ENCODE measurements at places on chromosomes 6 and 20.

DNA sequence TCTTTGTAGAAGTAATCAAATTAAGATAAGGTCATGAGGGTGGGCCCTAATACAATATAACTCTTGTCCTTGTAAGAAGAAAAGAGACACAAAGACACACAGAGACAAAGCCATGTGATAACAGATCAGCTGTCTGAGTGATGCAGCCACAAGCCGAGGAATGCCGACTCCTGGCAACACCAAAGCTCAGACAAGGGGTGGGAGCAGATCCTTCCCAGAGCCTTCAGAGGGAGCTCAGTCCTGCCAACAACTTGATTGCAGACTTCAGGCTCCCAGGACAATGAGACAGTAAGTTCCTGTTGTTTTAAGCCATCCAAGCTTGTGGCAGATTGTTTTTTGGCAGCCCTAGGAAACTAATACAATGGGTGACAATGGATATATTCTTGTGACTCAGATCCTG lies 325.0 kb upstream of the AGPAT4 start:
- no peak for DNase-seq

- no peak for DNase-seq
These were observed 105.3 kb upstream of the KHDRBS2 start for GRCh38 chr6:62391358-62391757.

GRCh38 chr20:48834278-48834677 lies 6.5 kb upstream of the PREX1 start:
- DNase-seq, result no peak

DNA sequence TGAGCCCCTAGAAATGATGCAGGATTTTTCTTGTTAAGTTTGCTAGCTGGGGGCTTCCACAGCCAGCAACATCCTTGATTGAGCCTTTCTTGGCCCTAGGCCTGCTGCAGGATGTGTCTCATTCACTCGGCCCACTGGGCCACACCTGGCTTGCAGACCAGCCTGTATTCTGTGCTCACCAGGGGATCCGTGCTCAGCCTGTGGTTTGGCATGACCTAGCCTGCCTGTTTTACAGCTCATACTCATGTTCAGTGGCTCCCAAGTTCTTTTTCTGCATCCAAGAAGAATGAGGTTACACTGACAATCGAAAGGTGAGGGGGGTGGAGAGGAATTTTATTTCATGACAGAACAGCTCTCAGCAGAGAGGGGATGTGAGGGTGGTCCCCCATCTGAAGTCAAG lies 263.4 kb downstream of the RIMS1 start:
- DNase-seq, result no peak

DNA sequence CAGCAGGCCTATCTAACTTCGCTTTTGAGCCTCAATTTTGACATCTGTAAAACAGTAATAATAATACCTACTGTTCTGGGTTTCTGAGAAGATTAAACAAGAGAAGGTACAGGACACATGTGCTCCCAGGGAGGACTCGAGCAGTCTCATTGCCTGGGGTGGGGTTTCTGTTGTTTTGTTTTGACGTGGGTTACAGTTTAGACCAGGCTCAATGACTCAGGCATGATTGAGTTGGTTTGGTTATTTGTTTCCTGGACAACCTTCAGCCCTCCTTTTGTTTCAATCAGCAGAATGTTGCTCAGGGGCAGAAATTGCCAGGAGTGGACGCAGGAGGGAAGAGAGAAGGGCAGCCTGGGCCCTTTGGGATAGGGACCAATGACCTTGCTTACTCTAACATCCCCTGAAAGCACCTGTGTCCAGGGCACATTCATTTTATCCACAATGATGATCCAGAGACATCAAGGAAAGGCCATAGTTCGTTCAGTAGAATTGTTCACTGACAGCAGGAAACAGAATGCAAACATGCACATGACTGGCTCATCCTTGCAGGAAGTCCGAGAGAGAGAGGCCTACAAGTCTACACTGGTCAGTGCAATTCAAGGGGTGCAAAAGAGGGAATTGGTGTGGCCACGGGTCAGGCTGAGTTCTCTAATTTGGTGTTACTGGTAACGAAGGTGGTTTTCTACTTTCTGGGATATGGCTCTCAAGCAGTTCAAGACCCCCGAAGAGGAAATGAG lies 74.5 kb upstream of the MRPS10 start:
- peak; percentile 72 for DNase-seq

GRCh38 chr20:33399924-33400323 lies 1.4 kb downstream of the CDK5RAP1 start:
- DNase-seq, result no peak

DNA sequence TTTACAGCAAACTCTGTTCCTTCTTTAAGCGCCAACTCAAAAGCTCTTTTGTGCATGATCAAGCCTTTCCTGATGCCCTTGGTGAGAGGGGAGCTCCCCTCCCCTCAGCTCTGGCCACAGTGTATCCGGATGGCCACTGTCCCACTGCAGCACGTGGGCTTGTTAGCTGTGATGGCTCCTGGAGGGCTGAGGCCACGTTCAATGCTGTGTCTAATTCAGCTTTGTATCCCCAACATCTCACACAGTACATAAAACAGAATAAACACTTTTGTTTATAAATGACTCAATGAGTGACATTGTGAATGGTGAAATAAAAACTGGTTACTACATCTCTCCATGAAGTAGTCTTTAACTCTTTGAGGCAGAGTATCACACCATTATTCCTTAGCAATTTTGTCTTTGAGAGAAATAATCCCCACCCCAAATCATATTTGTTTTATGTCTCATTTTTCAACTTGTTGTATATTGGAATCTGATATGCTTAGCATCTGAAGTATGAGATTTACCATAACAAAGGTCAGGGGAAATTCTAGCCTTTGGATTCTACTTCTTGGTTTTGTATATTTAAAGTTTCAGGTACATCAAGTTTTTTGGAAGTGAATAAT lies 44.5 kb downstream of the EDN1 start:
- no peak for DNase-seq

DNA sequence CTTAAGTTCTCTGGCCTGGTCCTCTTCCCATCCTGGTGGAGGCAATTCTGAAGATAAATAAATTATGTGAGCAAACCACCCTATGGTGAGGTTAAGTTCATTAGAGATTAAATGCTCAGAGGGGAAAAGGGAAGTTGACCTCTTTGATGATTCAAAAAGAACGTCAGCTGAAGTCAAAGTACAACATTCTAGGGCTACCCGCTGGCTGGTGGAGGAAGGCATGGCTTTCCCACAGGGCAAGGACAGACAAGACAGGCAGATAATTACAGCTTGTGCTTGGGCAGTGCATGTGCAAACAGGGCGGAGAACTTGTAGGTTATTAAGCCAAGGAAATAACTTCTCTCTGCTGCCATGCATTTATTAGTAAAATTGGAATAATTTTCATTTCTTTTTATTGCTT lies 91.0 kb upstream of the SLC24A3 start:
- DNase-seq, result no peak

DNA sequence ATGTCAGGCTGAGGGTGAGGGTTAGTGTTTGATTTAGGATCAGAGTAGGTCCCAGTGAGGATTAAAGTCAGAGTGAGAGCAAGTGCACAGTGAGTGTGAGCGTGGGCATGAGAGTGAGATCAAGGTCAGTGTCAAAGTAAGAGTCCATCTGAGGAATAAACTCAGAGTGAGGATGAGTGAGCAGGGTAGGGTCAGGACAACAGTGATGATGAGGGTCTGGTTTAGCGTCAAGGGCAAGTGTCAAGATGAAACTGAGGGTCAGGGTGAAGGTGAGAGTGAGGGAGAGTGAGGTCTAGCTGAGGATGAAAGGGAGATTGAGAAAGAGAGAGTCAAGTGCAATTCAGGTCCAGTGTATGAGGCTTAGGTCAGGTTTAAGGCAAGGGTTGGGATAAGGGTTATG lies 7.7 kb upstream of the ZNF343 start:
- no peak for DNase-seq

GRCh38 chr6:129866256-129866655 lies 5.1 kb upstream of the TMEM244 start:
- no peak for DNase-seq

- no peak for DNase-seq
These were observed 52.3 kb downstream of the PLCB4 start for GRCh38 chr20:9121211-9121610.

GRCh38 chr6:89323511-89323971 lies 8.4 kb upstream of the GABRR2 start:
- no peak for DNase-seq

DNA sequence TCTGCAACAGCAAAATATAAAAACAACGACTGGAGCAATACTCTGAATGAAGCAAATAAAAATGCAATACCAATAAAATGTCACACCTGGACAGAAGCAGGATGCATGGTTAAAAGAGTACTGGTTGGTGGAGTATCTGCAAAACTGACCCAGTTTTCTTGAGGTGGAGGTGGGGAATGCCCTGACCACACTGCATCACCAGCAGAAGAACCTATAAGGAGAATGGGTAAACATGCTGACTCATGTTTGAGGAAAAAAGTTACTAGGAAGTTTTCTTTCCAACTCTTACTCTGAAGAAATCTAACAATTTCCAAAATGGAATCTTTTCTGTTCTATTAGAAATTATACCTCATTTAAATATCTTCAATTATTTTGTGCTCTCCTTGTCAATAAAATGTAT lies 43.6 kb downstream of the REPS1 start:
- peak; percentile 10 for DNase-seq

DNA sequence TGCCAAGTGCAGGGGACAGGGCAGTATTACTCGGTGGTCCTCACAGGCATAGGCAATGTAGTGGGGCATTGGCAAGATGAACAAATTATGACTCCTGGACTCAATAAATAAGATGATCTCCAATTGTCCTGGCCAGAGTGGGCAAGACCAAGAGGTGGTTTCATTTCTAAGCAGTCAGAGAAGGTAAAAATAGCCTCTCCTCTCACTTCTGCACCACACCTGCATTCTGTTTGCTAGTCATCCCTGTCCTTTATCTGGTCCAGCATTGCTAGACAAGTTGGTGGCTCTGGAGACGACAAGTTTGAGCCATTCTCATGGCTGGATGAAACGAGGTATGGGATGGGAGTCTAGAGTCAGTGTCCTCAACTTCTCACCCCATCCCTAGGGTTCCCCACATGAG lies 83.0 kb downstream of the BANF2 start:
- DNase-seq, result no peak

- no peak for DNase-seq
These were observed 16.4 kb upstream of the MCUR1 start for GRCh38 chr6:13830803-13831202.

DNA sequence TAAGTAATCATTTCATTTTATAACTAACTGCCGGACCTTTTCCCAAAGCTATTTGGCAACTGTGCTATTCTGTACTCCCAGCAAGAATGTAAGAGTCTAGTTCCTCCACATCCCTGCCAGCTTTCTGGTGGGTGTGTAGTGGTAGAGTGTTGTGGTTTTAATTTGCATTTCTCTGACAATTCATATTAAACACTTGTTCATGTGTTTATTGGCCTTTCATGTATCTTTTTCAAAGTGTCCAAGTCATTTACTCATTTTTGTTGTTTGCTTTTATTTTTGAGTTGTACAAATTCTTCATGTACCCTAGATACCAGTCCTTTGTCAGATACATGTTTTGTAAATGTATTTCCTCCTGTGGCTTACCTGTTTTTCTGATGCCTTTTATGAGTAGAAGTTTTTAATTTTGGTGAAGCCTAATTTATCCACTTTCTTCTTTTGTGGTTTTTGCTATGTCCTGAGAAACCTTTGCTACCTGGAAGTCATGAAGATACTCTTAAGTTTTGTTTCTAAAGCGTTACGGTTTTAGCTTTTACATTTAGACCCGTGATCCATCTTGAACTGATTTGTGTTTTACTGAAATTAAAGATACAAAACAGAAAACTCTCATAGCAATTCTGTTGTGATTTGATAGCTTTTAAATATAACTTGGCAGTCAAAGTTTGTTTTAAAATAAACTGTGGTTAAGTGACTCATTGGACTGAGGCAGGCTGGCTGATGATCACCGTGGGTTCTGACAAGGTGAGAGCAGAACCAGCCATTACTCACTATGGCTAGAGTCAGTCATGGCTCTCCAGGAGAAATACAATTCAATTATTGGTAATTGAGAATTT lies 8.0 kb downstream of the MYLIP start:
- DNase-seq, result peak; percentile 27

DNA sequence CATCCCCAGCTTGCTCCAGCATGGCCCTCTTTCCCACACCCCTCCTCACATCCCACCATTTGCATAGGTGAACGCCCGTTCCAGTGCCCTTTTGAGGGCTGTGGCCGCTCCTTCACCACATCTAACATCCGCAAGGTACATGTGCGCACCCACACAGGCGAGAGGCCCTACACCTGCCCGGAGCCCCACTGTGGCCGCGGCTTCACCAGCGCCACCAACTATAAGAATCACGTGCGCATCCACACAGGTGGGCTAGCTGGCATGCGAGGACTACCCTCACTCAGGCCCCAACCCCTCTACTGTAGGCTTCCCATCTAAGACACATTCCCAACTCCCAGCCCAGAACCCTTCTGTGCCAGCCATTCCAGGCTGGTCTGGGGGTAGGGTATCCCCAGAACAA lies 6.1 kb upstream of the DEF6 start:
- DNase-seq, result no peak

- no peak for DNase-seq
These were observed 32.1 kb downstream of the TP53INP2 start for GRCh38 chr20:34736106-34736735.

DNA sequence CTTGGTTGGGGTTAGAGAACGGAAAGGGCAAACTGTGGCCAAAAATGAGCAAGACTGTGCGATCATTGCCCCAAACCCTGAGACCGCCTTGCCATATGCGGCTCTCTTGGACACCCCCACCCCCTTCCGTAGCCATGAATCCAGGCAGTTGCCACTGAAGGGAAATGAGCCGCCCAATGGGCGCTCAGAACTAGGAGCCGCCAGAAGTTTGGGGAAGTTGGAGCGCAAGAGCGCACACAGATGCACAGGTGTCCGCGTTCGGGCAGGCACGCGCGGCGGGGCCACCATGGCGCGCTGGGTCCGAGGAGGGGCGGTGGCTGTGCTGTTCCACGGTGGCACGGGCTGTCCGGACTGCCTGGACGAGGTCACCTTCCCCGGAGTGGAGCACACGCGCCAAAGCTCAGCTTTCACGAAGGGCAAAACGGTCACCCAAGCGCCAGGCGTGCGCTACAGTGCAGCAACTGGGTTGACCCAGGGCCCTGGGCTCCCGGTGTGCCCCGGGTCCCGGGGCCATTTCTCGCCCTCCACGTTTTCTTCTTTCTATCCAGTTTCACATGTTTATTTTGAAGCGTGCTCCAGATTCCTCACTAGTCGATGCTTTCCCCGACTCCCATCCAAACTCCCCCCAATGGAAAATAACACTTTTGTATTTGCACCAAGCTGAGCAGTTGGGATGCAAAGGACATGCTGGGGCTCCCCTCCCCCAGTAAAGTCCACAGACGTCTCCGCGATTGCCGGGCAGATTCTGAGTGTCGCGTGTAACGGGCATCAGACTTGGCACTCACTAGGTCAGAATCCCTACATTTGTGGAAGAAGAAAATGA lies 906 bp upstream of the PDE10A start:
- DNase-seq, result no peak

GRCh38 chr6:41909727-41910126 lies 11.2 kb downstream of the MED20 start:
- no peak for DNase-seq

- no peak for DNase-seq
These were observed 11.1 kb downstream of the YWHAB start for GRCh38 chr20:44896583-44896982.

DNA sequence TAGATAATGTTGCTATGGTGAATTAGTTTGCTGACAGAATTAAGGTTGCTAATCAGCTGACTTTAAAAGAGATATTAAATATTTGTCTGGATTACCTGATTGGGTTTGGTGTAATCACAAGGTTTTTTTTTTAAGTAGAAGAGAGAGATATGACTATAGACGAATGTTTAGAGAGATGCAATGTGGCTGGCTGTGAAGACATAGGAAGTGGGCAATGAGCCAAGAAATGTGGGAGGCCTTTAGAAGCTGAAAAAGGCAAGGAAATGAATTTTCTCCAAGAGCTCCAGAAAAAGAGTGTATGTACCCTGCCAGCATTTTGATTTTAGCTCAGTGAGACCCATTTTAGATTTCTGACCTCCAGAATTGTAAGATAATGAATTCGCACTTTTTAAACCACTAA lies 598.3 kb downstream of the PKHD1 start:
- no peak for DNase-seq
